ENCODE measurements at places on chromosomes 12 and 14. TPM values are rescaled to one million over a fixed set of nuclear protein-coding genes. Genes with fewer than 3 reads are reported as not detected.

FLRT2 gene
- 0.03 TPM for total RNA-seq

C14orf39 gene
- 0.34 TPM for total RNA-seq

HCAR2 gene
- not detected for total RNA-seq

NKX2-8 gene
- total RNA-seq, result 4.8 TPM

P2RX7 gene
- total RNA-seq, result 1.3 TPM

MYG1 gene
- total RNA-seq, result 86.6 TPM

BRI3BP gene
- total RNA-seq, result 12.6 TPM

HCAR1 gene
- 0.03 TPM for total RNA-seq

RFX4 gene
- not detected for total RNA-seq

ATG14 gene
- total RNA-seq, result 12.7 TPM

UBR7 gene
- total RNA-seq, result 125 TPM

- DNase-seq, result no peak
Observed at GRCh38 chr14:50394713-50395112, 2.0 kb downstream of the CDKL1 start.

DNA sequence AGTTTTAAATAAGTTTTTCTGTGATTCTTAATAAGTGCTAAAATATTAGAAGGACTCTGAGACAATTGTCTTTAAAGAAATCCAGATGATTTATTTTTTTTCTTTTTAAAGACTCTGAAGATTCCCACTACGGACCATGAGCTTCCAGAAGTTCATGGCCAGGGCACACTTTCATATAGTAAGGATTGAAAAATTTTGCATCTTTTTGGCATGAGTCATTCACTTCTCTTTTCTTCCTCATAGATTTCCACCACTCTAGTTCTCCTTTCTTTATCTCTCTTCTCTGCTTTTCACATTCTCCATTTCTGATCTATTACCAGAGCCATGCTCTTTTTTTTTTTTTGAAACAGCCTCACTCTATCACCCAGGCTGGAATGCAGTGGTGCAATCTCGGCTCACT lies 385.8 kb downstream of the FLRT2 start:
- no peak for DNase-seq

DNA sequence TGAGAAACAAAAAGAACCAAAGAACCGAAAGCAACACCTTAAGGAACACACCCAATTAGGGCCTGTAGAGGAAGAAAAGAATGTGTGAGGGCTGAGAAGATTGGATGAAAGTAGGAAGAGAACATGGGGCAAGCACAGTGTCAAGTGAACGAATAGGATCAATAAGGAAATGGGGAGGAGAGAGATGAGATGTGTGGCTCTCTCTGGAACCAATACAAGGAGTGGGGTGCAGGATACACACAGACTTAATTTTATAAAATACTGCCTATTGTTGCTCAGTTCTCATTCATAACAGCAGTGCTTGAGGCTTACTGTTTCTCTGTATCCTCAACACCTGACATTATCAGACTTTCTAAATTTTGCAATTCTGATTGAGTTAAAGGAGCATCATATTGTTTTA lies 93.3 kb downstream of the MYRFL start:
- DNase-seq, result no peak

GRCh38 chr14:75559451-75560222 lies 18.8 kb upstream of the FLVCR2 start:
- peak; percentile 69 for DNase-seq

GRCh38 chr14:92039063-92039718 lies 668 bp downstream of the TRIP11 start:
- DNase-seq, result peak; percentile 90

GRCh38 chr12:77686760-77687159 lies 143.9 kb upstream of the NAV3 start:
- peak; percentile 15 for DNase-seq

- DNase-seq, result no peak
Observed at GRCh38 chr12:19058235-19059021, 71.1 kb upstream of the PLEKHA5 start.

DNA sequence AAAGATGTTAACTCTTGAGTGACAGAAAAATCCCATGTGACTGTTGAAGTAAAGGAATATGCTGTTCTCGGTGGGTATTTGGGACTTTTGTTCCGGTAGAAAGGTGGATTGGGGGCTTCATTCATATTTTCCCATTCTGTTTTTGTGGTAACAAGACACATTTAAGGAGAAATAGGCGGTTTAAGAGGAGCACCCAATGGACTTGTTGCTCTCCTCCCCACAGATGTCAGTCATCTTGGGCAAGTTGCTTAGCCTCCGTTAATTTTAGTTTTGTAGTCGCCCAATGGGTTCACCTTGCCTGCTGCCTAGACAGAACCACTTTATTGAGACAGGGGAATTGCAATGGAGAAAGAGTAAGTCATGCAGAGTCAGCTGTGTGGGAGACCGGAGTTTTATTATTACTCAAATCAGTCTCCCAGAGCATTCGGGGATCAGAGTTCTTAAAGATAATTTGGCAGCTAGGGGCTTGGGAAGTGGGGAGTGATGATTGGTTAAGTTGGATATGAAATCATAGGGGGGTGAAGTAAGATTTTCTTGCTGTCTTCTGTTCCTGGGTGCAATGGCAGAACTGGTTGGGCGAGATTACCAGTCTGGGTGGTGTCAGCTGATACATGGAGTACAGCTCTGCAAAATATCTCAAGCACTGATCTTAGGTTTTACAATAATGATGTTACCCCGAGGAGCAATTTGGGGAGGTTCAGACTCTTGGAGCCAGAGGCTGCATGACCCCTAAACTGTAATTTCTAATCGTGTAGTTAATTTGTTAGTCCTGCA lies 50.3 kb downstream of the SLC38A1 start:
- DNase-seq, result no peak

- no peak for DNase-seq
Observed at GRCh38 chr12:28909291-28909690, 239.8 kb upstream of the FAR2 start.

- DNase-seq, result no peak
Observed at GRCh38 chr12:89858718-89859117, 150.1 kb upstream of the ATP2B1 start.

- no peak for DNase-seq
Observed at GRCh38 chr12:123474485-123475245, 16.7 kb downstream of the SNRNP35 start.

DNA sequence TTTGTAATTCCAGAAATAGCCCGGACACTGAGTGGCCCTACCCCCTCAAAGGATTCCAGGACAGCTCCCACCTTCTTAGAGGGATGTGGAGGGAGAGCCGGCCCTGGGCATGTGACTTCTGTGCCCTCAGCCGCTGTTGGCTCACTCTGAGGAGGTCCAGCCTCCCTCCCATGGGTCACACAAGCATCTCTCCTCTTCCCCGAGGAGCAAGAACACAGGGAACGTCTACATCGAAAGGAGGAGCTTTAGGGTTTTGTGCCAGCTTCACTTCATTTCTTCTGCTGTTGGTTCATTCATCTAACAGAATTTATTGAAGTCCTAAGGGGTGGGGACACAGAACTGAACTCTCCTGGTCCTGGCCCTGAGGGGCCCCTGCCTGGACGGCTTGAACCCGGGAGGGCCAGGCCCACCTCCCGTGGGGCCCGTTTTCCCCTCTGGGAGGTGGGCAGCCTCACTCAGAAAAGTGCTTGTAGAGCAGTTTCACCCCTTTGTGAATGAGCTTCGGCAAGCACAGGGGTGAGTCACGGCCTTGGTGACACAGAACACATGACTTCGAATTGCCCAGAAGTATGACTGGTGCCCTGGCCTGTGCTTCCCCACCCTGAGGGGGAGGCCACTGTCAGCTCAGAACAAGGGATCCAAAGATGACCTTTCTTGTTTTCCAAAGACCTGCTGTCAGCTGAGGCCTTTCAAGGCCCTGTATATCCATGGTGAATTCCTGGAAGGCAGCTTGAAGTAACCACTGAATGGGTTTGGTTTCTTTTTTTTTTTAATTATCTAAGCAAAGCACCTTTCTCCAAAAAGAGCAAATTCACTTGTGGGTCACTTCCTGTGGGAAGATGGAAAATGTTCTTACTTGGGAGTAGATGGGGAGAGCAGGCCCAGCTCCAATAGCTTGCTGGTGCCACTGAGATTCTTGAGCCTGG lies 39.2 kb downstream of the NFKBIA start:
- DNase-seq, result peak; percentile 95

GRCh38 chr14:30907659-30908057 lies 33.3 kb downstream of the COCH start:
- DNase-seq, result no peak

- no peak for DNase-seq
Observed at GRCh38 chr14:66152747-66153146, 333.4 kb upstream of the CCDC196 start.

DNA sequence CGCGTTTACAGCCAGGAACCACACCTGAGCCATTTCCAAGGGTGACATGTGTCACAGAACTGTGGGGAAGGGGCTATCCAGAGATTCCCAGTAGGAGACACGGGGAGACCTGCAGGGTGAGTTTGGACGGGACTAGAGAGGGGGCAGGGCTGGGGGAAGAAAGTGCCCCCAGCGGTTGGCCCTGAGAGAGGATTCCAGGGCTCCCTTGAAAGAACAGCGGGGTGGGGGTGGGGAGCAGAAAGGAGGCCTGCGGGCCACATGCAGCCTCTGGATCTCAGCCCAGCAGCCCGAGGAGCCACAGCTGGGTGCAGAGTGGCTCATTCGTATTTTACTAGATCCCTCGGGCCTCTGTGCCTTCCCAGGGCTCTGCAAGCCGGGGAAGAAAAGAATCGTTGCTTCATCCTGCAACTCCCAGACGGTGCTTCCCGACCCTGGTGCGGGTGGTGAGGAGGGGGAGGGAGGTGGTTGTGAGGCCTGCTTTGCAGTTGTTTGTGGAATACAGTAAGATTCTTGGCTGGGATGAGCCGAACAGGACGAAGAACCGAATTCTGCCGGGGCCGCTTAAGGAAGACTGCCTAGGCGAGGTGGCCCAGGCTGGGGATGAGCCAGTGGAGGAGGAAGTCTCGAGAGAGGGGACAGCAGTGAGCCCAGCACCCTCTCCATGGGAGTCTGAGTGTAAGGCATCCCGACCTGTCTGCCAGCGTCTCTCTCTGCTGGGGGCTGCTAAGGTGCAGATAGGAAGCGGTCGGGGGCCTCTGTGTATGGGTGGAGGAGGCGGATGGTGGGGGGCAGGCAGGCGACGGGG lies 36.1 kb upstream of the ANKRD9 start:
- peak; percentile 46 for DNase-seq

DNA sequence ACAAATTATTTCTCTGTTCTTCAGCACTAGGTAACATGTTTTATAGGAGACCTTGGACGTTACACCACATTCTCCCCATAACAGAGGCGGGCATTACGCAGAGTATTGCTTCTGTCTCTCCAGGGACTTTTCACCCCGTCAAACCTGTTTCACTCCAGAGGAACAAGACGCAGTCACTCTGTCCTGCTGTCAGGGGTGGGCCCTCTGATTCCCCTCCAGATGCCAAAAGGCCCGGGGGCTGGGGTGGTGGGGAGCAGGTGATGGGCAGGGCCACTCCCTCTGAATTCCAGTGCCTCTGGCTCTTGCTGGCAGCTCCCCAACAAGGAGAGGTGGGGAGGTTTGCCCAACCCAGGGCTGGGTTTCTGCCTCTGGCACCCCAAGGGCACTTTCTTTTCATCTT lies 71.9 kb downstream of the NTF3 start:
- no peak for DNase-seq

DNA sequence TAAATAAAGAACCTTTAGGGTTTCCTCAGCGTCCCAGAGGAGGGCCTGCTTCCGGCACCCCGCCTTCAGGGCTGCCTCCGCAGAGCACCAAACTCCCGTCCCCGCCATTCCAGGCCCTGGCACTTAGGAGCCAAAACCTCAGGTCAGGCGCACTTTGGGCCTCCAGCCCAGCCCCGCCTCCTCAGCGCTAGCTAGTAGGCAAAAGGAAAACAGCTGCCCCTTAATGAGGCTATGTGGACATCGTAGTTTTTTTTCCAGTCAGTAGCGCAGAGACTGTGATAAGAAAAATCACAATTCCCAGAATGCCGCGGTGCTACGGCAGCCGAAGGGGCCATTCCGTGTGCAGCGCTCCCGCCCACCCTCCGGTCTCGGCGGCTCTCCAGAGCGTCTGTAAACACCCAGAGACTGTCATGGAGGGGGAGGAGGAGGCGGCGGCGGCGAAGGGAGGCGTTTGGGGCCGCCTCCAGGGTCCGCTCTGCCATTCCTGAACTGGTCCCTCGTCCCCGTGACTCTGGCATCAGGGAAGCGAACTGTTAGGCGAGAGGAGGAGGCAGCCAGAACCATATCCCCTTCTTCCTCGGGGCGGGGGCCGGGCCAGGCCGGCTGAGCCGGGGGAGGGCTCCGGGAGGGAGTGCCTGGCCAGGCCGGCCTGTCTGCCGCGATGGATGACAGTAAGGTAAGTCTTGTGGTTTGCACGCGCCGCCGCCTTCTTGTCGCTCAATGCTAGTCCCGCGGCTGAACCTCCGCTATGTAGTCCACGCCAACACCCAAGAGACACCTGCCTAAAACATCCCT lies at the start of gene CREBL2:
CREBL2 (plus strand) TSS at position 365 of the 795 bp plus-strand sequence; CDS start at position 662, 297 bp downstream.
- peak; percentile 87 for DNase-seq

DNA sequence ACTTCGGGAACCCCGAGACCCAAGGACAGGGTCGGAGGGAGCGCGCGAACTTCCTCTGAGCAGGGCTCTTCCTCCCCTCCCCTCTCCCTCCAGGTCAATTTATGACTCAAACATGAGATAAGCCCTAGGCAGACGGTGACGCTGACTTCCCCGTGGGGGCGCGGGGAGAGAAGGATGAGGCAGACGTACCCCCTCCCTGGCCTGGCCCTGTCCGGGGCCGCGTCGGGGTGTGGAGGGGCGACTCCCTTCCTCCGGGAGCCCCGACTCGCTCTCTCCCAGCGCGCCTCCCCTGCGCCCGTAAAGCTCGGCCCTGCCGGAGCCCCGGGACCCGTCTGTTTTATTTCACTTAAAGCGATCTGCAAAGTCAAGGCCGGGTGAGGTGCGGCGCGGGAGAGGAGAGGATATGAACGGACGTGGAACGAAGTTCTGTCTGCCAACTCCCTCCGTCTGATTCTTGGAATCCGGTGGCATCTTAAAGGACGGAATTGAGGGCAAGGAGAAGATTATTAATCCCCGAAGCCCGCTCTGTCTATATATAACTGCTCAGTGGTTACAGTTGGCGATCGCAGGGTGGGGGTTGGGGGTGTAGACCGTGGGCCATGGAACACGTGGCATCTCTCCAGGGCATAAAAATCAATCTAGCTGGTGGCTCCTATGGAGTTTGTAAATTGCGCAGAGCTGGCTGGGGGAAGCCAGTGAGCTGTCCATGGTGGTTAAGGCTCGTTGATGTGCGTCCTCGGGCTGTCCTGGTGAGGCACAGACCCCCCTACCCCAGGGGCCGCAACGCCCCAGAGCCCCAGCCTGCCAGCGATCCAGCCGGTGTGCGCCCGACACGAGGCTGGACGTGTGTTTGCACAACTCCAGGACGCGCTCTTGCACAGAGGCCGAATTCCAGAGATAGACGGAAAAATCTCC lies 2.9 kb upstream of the PTHLH start:
- peak; percentile 81 for DNase-seq

DNA sequence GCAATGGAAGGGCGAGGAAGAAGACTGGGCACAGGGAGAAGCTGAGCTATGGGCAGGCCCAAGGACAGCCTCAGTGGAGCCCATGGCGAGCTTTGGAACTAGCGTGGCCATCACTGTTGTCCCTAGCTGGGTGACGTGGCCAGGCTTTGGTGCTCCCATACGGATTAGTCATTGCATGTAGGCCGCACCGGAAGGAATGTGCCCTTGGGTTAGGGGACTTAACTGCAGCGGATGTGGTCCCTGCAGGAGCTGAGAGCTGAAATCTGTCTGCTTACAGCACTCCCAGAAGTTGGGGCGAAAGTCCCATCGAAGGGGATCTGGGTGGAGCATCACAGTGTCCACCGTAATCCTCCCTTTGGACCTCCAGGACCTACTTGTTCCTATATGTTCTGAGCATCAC lies 133.7 kb downstream of the PAPOLA start:
- peak; percentile 82 for DNase-seq
